SJSA1 (cell line): ENCODE measurements at places on chromosomes 3 and 15. TPM values are rescaled to one million over a fixed set of nuclear protein-coding genes. Genes with fewer than 3 reads are reported as not detected.

The DNAH12 gene
- not detected in 2 replicates for total RNA-seq

The BNC1 gene
- 10.5 and 12.1 TPM in 2 replicates for total RNA-seq

The ARHGEF26 gene
- 12.0 and 14.9 TPM in 2 replicates for total RNA-seq

The LTK gene
- total RNA-seq = 0.24 and 0.31 TPM in 2 replicates

The NDN gene
- 41.2 and 41.5 TPM in 2 replicates for total RNA-seq

The GNB5 gene
- 53.7 and 58.9 TPM in 2 replicates for total RNA-seq

The SPINT1 gene
- 0.87 TPM in 1 of 2 replicates, not detected in the other for total RNA-seq

The RTP1 gene
- not detected in 2 replicates for total RNA-seq

The PODXL2 gene
- 0.94 and 2.6 TPM in 2 replicates for total RNA-seq

The PGBD4 gene
- total RNA-seq = 1.5 and 2.5 TPM in 2 replicates

The ACOX2 gene
- 0.41 and 1.3 TPM in 2 replicates for total RNA-seq

GRCh38 chr3:196108075-196108743 lies 26.3 kb upstream of the TFRC start:
- no peaks in the 10 kb centered on the region for H3K36me3 ChIP-seq
- no peak for DNase-seq
- H3K4me3 ChIP-seq = no peak overlapping the region
- no peaks in the 10 kb centered on the region for H3K4me1 ChIP-seq
- H3K27me3 ChIP-seq = no peaks in the 10 kb centered on the region

GRCh38 chr3:187213616-187214015 lies 16.3 kb downstream of the RTP1 start:
- H3K4me1 ChIP-seq = peaks cover 55% of the 10 kb centered on the region
- no peak overlapping the region for H3K4me3 ChIP-seq
- H3K27me3 ChIP-seq = no peaks in the 10 kb centered on the region
- no peaks in the 10 kb centered on the region for H3K36me3 ChIP-seq

DNA sequence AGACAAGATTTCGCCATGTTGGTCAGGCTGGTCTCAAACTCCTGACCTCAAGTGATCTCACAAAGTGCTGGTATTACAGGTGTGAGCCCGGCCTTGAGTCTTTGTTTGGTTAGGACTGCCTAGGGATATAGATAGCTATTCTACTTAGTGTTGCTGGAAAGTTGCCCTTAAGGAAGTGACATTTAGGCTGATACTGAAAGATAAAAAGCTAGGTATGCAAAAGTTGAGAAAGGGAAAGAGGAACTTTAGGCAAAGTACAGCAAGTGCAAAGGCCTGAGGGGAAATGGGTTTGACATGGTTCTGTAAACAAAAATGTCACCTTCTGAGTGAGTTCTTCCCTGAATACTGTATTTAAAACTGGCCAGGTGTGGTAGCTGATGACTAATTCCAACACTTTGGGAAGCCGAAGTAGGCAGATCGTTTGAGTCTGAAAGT lies 111.5 kb downstream of the ZNF609 start:
- no peak overlapping the region for H3K27ac ChIP-seq
- no peak for DNase-seq
- H3K4me3 ChIP-seq = no peak overlapping the region
- H3K4me1 ChIP-seq = no peaks in the 10 kb centered on the region
- no peaks in the 10 kb centered on the region for H3K36me3 ChIP-seq

DNA sequence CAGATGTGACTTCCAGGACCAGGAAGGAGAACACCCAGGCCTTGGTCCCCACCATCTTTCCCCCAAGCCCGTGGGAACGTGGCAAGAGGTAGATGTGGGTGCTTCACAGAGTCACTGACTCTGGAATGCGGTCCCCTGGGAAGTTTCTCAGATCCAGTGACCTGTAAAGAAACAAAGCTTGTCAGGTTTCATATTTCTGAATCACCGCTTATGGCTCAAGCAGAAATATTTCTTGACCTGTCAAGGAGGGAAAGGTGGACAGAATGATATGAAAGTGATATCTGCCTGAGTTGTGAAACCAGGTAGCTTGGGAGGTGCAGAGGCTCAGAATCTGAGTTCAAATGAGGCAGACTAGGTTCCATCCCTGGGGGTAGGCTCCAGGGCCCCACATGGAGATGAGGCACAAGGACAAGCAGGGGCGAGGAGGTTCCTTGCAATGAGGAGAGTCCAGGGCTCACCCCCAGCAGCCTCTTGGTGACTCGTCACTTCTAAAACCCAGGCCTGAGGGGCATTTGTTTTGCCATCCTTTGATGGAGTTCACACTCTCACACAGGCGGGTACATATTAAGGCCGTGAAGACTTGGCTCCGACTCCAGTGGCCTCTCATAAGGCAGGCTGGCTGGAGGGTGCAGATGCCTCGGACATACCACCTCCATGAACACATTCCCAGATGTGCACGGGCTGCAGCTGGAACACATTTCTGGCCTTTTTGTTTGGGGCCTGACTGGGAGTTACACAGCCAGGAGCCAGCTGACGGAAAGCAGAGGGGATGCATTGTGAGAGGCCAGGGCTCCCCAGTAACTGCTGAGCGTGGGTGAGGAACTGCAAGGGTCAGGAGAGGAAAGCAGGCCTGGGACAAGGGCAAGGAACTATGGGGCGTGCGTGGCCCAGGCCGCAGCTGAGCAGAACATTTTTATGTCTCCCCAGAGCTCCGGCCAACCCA lies 1.3 kb downstream of the CILP start:
- no peak overlapping the region for H3K27ac ChIP-seq
- H3K4me1 ChIP-seq = no peaks in the 10 kb centered on the region
- H3K27me3 ChIP-seq = no peaks in the 10 kb centered on the region

- no peak overlapping the region for H3K4me3 ChIP-seq
- no peaks in the 10 kb centered on the region for H3K27me3 ChIP-seq
- H3K27ac ChIP-seq = no peak overlapping the region
- H3K36me3 ChIP-seq = no peaks in the 10 kb centered on the region
These were observed 67.7 kb downstream of the MGLL start for GRCh38 chr3:127754411-127755304.

GRCh38 chr3:76566211-76566534 lies 473.7 kb upstream of the ROBO2 start:
- no peak for DNase-seq
- H3K36me3 ChIP-seq = no peaks in the 10 kb centered on the region
- H3K4me1 ChIP-seq = no peaks in the 10 kb centered on the region

- H3K4me1 ChIP-seq = no peaks in the 10 kb centered on the region
- DNase-seq = no peak
- no peak overlapping the region for H3K4me3 ChIP-seq
- no peaks in the 10 kb centered on the region for H3K27me3 ChIP-seq
- H3K27ac ChIP-seq = no peak overlapping the region
These were observed 28.4 kb downstream of the CHCHD6 start for GRCh38 chr3:126732281-126733060.

GRCh38 chr3:42654331-42655201 lies 1.1 kb downstream of the ZBTB47 start:
- H3K4me3 ChIP-seq = peak overlapping the region; percentile 74
- H3K27me3 ChIP-seq = no peaks in the 10 kb centered on the region
- peak overlapping the region; percentile 73 for H3K27ac ChIP-seq

GRCh38 chr3:54917174-54917573 lies 10.7 kb downstream of the LRTM1 start:
- H3K27me3 ChIP-seq = no peaks in the 10 kb centered on the region
- DNase-seq = no peak
- H3K36me3 ChIP-seq = no peaks in the 10 kb centered on the region
- no peak overlapping the region for H3K27ac ChIP-seq
- H3K4me3 ChIP-seq = no peak overlapping the region
- H3K4me1 ChIP-seq = no peaks in the 10 kb centered on the region

DNA sequence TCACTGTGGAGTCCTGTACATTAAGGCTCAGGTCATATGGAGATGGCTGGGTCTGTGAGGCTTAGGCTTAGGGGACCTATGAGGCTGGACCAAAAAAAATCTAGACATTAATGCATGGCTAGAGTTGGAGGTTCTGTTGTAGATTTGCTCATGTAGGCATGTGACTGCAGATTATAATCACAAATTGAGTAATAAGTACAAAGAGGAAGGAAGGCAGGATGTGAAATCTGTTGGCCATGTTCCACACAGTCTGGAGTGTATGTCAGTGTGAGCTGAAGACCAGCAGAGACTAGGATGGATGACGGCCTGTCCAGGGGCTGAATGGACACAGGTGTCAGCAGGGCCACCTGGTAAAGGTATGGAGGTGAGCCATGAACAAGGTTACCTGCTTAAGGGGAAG lies at the start of gene ST3GAL6:
Gene ST3GAL6 (plus strand): TSS at position 265 of the 400 bp plus-strand sequence. CDS start 5,101 bp downstream, outside the sequence.
- DNase-seq = no peak
- H3K4me3 ChIP-seq = no peak within 1 kb of the TSS
- no peaks in the 10 kb centered on the region for H3K4me1 ChIP-seq
- no peak within 1 kb of the TSS for H3K27ac ChIP-seq
- H3K36me3 ChIP-seq = no peaks in the 10 kb centered on the region
- peaks cover 3% of the 10 kb centered on the region for H3K27me3 ChIP-seq

DNA sequence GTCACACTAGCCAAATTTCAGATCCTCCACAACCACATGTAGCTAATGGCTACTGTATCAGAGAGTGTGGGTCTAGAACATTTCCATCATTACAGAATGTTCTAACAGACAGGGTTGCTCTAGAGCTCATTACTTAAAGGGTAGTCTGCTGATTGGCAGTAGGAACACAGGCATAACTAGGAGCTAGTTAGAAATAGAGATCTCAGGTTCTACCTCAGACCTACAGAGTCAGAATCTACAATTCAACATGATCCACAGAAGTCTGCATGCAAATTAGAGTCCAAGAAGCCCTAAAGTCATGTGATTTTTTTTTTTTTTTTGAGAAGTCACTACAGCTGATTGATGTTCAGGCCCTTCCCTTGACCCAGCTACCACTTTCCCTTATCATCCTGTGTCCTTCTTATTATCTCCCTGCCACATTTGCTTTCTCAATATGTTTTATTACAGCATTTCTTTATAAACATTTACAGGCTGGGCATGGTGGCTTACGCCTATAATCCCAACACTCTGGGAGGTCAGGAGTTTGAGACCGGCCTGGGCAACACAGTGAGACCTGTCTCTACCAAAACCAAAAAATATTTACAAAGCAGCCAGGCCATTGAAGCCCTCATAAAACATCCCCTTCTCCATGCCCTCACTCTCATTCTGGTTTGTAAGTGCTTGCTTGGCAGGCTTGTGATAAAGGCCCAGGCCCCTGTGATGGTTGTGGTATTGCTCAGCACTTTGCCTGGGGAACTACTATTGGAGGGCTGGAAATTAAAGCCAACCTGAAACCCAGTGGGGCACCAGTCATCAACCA lies 3.8 kb upstream of the ABHD5 start:
- peaks cover 5% of the 10 kb centered on the region; the same call in 1 of the 2 replicates for H3K36me3 ChIP-seq
- DNase-seq = no peak
- H3K27me3 ChIP-seq = no peaks in the 10 kb centered on the region
- no peak overlapping the region for H3K4me3 ChIP-seq
- H3K4me1 ChIP-seq = peaks cover 10% of the 10 kb centered on the region
- no peak overlapping the region for H3K27ac ChIP-seq
